ENCODE measurements at places on chromosomes 6 and 20. TPM values are rescaled to one million over a fixed set of nuclear protein-coding genes. Genes with fewer than 3 reads are reported as not detected.

DNA sequence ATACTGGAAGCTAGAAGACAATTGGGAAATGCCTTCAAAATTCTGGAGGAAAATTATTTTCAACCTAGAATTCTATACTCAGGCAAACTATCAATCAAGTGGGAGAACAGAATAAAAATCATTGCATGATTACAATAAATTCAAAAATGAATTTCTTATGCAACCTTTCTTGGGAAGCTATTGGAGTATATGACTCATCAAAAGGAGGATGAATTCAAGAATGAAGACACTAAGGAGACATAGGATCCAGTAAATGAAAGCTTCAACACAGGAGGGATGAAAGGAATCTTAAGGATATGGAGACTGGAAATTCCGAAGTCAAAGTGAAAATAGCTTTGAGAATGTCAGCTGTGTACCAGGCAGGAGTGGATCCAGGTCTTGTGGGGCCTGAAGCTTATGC, 12.6 kb upstream of the UBR2 start:
- no peak for DNase-seq

GRCh38 chr6:38420207-38420606, 219.5 kb downstream of the BTBD9 start:
- no peak for DNase-seq

GRCh38 chr20:52785679-52786078, 186.5 kb upstream of the TSHZ2 start:
- no peak for DNase-seq

DNA sequence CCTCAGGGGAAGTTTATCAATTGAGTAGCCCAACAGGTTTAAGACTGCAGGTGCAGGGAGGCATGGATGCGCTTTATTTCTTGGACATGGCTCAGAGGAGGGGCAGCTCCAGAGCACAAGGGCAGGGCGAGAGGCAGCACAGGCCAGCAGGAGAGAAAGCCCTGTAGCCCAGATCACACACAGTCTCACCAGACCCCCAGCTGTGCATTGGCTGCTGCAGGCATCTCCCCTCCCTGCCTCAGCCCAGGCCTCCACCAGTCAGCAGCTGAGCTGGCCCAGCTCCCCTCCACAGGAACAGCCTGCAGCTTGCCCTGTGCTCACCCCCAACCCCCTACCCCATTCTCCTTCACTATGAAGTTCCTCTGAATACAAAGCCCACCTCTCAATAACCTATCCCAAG, 24.7 kb downstream of the MRPL14 start:
- DNase-seq = no peak

GRCh38 chr6:81172056-81172740, 580.3 kb downstream of the TENT5A start:
- DNase-seq = peak; percentile 32

DNA sequence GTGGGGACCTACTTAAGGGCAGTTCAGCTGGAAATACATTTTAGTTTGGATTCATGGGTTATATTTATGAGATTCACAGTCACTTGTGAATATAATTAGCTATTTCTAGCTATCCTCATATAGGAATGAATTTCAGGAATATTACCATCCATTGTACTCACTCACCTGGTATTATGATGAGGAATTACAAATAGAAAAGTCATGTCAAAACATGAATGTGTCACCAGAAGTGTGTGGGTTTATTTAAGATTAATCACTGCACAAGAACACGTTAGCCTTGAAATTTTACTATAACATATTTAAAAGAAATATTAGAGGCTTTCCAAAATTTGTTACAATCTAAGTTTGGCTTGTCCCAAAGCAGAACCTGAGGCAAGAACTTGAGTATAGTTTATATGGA, 510.5 kb downstream of the PHF3 start:
- DNase-seq = no peak

GRCh38 chr20:13822459-13822858, 37.6 kb downstream of the NDUFAF5 start:
- DNase-seq = no peak

The CARMIL1 gene
- 29.6 TPM for total RNA-seq

The TSPO2 gene
- total RNA-seq = not detected

The ADGRF1 gene
- 18.7 TPM for total RNA-seq

The ASIP gene
- not detected for total RNA-seq

All from epithelial cell of proximal tubule (primary cell).